Uterus (tissue), 4 donors: ENCODE measurements at places on chromosomes 1 and 21. TPM values are rescaled to one million over a fixed set of nuclear protein-coding genes. Genes with fewer than 3 reads are reported as not detected.

Gene KRTAP21-2
- not detected for total RNA-seq

DNA sequence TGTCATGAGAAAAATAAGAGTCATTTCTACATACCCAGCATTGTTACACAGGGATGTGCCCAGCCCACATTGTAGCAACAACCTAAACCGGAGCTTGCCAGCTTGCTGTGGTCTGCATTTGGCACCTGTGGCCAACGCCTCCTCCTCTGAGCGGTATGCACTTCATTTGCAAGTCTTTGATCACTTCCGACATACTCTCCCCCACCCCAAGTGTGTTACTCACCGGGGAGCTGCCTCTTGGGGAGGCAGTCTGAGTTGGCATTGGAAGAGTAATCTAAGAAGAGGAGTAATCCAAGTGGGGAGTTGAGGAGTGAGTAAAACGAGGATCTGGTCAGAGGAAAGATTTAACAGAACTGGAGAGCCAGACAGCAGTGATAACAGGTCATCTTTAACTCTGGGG lies 3.8 kb downstream of the BCL9 start:
- peak; percentile 28 for DNase-seq

GRCh38 chr1:24514946-24515345 lies 12.3 kb downstream of the RCAN3 start:
- no peak for DNase-seq

DNA sequence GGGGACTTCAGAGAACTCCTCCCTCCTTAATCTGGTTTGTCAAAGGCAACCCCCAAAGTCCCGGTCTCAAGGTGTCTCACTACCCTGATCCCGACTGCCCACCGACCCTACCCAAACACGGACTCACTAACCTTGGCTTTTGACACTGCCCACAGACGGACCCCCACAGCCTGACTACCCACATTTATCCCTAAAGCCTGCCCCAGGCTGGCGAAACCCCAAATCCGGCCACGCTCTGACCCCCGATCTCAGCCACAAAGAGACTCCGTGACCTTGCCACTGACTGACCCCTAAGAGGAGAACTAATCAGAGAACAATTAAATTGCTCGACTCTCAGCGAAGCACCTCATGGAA lies 5.2 kb downstream of the ID3 start:
- no peak for DNase-seq
